ENCODE measurements at places on chromosomes 3 and 15. TPM values are rescaled to one million over a fixed set of nuclear protein-coding genes. Genes with fewer than 3 reads are reported as not detected.

GRCh38 chr3:39750712-39751111, 58.7 kb upstream of the MYRIP start:
- peak; percentile 38 for DNase-seq

DNA sequence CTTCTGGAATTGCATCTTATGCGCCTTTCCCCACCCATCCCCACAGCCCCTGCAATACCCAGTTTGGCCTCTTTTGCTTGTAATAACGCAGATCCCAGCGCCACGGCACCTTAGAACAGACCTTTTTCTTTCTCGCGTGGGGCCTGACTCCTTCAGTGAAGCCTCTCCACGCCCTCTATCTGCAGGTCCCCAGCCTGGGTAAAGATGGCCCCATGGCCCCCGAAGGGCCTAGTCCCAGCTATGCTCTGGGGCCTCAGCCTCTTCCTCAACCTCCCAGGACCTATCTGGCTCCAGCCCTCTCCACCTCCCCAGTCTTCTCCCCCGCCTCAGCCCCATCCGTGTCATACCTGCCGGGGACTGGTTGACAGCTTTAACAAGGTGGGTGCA, 594 bp downstream of the CRELD1 start:
- no peak for DNase-seq

GRCh38 chr3:119647843-119648575, 12.4 kb downstream of the POPDC2 start:
- DNase-seq: peak; percentile 71

- DNase-seq: no peak
Observed at GRCh38 chr3:168611826-168612225, 516.1 kb upstream of the GOLIM4 start.

GRCh38 chr3:73041537-73041936, 19.9 kb upstream of the EBLN2 start:
- peak; percentile 72 for DNase-seq

SLC22A13 gene
- 0.54 TPM for total RNA-seq

CTXND1 gene
- total RNA-seq: not detected

Measured in thyroid gland (tissue), 4 donors.